ENCODE measurements at places on chromosomes 11 and 22. TPM values are rescaled to one million over a fixed set of nuclear protein-coding genes. Genes with fewer than 3 reads are reported as not detected.

Gene C11orf16
- not detected for total RNA-seq

Gene GAB4
- not detected for total RNA-seq

Gene DDI1
- total RNA-seq, result not detected

Gene OTUB1
- 62.6 TPM for total RNA-seq

Gene SCO2
- 0.81 TPM for total RNA-seq

Gene TBX10
- total RNA-seq, result not detected

Gene CELSR1
- total RNA-seq, result 2.3 TPM

Gene ISX
- not detected for total RNA-seq

Gene SAA4
- total RNA-seq, result not detected

Gene ELFN2
- total RNA-seq, result 0.81 TPM

Gene SLC22A12
- total RNA-seq, result not detected

Gene SLC16A8
- not detected for total RNA-seq

Gene CRYBB3
- not detected for total RNA-seq

Gene PGA5
- not detected for total RNA-seq

Gene PRG2
- total RNA-seq, result not detected

Measured in cardiac atrium fibroblast (primary cell).